ENCODE measurements at places on chromosomes 3 and 15.

- DNase-seq, result peak; percentile 47
These were observed 4.9 kb downstream of the PRRT3 start for GRCh38 chr3:9947025-9947995.

DNA sequence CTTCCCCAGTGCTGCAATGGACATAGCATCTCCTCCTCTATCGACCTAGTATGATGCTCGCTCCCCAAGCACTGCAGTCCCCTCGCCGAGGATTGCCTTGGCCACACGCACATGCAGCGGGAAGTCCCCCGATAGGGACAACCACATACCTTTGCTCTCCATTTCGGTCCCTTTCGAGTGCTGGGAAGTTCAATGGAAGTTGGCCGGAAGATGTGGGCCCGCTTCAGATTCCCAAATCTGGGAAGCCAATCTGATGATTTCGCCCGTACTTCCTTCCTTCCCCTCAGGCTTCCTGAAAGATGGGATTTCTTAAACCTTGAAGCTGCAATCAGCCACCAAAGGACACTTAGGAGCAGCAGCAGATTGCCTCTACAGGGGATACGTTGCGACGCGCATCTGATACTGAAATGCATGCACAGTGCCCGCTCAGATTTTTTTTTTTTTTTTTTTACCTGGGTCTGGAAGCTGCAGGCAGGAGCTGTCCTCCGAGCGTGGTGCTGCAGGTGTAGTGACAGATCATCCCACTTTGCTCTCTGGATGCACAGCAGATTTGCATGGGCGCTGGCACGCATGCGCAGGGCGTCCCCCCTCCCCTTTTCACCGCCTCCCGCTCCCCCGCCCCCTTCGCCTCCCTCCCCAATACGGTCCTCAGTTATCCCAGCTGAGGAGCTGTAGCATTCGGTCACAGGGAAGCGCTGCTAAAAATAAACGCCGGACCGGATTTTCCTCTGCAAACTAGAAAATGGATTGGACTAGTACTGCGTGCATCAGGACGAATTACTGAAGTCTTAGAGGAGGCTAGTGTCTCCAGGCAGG, at the start of gene FGF12:
FGF12 (minus strand) TSS at position 510 of the 816 bp plus-strand sequence.
- DNase-seq, result peak; percentile 20

DNA sequence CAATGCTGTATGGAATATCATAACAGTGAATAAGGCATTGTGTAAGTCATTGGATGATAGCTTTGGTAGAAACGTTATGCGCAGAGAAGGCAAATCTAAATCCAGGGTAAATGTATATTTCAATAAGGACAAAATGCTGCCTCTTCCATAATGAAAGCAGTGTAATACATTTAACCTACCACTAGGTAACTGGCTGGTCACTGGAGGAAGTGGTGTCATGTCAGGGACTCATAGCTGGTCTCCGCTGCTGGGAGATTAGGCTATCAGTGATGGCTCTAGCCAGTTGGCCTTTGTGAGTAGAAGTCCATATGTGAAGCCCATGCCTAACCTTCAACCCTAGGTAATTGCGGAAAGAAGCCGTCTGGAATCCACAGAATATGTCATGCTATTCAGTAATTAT, 140.9 kb downstream of the NLGN1 start:
- no peak for DNase-seq

DNA sequence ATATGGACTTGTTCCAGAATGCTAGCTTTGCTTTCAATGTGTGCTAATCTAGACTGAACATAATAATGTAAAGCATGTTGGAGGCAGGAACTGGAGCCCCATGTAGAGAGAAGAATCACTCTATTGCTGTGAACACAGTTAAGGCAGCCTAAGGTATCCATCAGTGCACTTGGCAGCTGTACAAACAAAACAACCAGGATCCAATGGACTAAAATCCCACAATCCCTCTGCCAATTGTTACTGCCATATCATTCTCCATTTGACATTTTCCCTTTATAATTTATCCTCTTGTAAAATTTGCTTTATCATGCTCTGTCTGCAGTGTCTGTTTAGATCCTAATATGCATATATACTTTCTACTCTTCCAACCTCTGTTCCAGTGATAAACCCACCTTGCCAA, 756.8 kb upstream of the LMCD1 start:
- peak; percentile 3 for DNase-seq

- DNase-seq, result no peak
These were observed 449.7 kb upstream of the ALCAM start for GRCh38 chr3:104916971-104917370.

DNA sequence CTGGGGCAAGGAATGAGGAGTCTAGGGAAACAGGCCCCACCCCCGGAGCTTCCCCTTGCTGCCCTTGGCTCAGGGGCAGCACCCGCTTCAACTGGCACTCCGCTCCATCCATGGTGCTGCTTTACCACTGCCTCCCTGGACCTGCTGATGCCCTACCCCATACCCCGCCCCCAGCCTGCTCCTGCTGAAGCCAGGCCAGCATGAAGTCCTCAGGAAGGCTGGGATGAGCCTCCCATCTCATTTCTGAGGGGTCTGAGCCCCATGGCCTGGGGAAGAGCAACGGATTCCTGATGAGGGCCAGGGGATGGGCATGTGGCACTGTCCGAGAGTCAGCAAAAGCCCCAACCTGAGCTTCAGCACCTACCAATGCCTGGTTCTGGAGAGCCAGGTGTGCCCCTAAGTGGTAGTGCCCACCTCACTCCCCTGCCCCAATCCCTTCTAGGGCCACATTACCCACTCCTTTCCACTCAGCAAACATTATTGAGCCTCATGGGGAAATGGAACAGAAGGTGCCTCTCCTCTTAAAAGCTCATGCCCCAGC, 21.0 kb downstream of the SEC61A1 start:
- DNase-seq, result no peak

- peak; percentile 29 for DNase-seq
These were observed 16.7 kb downstream of the KCNMB3 start for GRCh38 chr3:179234199-179234598.

- no peak for DNase-seq
These were observed 237.4 kb upstream of the NR2F2 start for GRCh38 chr15:96093063-96093462.

- no peak for DNase-seq
These were observed 297.3 kb upstream of the UBE2E1 start for GRCh38 chr3:23508464-23508863.

- DNase-seq, result peak; percentile 25
These were observed 149.6 kb downstream of the CHDH start for GRCh38 chr3:53696401-53697172.

- DNase-seq, result no peak
These were observed 45.9 kb downstream of the CHDH start for GRCh38 chr3:53800041-53800906.

DNA sequence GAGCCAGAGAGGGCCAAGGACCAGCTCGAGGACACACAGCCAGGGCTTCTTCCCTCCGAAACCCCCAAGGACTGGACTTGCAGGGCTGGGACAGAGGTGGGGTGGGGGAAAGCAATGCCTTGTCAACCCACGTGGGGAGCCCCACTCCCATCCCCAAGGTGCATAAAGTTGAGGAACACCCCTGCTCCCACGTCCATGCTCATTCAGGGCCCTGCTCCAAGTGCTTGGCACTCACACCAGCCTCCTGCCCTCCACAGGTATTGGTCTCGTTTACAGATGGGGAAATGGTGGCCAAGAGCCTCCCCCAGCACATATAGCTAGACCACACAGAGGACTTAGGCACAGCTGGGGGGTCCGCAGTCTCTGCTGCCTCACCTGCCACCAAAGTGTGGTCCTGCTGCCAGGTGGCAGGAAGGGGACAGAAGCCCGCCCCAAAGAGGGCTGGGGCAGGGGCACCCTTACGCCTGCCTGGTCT, 50.5 kb upstream of the CSPG4 start:
- DNase-seq, result no peak

GRCh38 chr3:127822682-127823425, 539 bp upstream of the MGLL start:
- peak; percentile 3 for DNase-seq

- DNase-seq, result no peak
These were observed 45.3 kb downstream of the SEMA3G start for GRCh38 chr3:52399593-52399992.

- DNase-seq, result no peak
These were observed 52.2 kb downstream of the DNASE1L3 start for GRCh38 chr3:58158442-58159153.

- peak; percentile 70 for DNase-seq
These were observed 21.3 kb downstream of the DUT start for GRCh38 chr15:48352474-48353072.

- peak; percentile 6 for DNase-seq
These were observed 84.1 kb downstream of the ST6GAL1 start for GRCh38 chr3:187014417-187014864.

DNA sequence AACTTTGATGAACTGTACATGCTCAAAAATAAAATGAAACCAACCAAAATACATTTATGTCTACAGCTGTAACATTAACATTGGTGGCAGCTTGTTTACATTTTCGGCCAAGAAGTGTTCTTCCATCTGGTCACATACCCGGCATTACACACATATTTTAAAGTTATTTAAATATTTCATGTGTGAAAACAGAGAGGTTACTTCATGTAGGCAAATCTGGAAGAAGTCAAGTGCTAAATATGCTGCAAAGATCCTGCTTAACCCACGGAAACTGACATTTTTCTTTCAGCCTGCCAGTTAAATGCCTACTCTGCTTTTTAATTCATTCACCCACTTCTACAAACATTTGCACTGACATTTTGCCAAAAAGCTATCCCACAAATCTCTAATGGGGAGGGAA, 69.7 kb downstream of the MB21D2 start:
- DNase-seq, result peak; percentile 78

DNA sequence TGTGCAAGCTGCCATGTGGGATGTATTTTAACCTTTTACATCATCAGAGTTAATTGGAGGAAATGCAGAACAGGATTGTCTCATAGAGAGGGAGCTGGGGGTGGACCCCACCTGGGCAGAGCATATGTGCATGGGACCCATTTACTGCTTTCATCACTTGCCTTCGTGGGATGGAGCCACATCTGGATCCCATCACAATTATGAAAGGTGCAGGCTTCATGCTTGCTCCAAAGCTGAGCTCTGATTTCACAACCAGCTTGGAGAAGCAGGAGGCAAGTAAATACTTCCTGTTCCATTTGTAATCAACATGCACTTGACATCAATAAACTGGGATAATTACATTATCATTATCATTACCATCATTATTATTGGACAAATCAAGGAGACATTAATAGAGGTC, 161.9 kb downstream of the ALDH1A2 start:
- no peak for DNase-seq

- peak; percentile 81 for DNase-seq
These were observed at the start of the genes BBS4 and HIGD2B for GRCh38 chr15:72685925-72686794. Gene BBS4 (plus strand): TSS chr15:72686207. CDS start chr15:72686228, 21 bp downstream. Gene HIGD2B (minus strand): TSS chr15:72686182. CDS start chr15:72676374, 9,808 bp downstream.

DNA sequence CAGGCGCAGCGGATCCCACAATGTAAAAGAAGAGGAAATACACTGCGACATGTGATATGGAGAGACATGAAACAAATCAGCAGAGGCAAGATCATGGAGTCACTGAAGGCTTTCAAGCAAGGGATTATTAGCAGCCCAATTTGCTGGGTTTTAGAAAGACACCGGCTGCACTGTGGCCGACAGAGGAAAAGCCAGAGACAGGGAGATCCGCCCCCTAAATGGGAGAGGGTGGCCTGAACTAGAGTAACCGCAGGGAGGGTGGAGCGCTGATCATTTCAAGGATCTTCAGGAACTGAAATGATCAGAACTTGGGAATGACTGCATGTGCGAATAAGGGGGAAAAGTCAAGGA, 612 bp upstream of the C15orf40 start:
- peak; percentile 23 for DNase-seq

DNA sequence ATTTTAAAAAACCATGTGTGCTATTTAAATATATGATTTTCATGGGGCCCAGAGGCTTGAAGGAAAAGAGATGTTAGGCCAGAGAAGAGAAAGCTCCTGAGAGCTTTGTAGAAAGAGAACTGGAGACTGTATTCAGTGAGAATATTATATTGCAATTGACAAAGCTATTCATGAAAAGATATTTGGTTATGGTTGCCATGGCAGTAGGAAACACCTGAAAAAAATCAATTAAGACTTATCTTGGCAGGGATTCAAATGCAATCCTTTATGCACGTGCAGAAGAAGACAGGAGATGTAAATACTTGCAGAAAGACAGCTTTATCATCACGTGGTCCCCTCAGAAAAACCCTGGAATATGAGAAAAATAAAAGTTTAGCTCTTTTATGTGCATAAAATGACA, 636.0 kb upstream of the TBL1XR1 start:
- no peak for DNase-seq

DNA sequence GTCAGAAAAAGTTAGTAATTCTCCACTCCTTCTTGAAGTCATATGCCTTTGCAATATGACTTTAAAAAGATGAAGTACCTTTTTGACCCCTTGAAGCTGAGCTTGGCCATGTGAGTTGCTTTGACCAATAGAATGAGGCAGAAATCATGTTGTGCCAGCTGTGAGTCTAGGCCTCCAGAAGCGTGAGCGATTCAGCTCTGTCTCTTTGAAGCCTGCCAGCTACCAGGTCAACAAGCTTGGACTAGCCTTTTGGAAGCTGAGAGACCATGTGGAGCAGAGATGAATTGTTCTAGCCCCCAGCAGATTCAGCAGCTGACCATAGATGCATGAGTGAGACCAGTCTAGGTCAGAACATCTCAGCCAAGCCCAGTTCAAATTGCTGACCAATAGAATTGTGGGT, 69.8 kb upstream of the EOMES start:
- DNase-seq, result no peak

DNA sequence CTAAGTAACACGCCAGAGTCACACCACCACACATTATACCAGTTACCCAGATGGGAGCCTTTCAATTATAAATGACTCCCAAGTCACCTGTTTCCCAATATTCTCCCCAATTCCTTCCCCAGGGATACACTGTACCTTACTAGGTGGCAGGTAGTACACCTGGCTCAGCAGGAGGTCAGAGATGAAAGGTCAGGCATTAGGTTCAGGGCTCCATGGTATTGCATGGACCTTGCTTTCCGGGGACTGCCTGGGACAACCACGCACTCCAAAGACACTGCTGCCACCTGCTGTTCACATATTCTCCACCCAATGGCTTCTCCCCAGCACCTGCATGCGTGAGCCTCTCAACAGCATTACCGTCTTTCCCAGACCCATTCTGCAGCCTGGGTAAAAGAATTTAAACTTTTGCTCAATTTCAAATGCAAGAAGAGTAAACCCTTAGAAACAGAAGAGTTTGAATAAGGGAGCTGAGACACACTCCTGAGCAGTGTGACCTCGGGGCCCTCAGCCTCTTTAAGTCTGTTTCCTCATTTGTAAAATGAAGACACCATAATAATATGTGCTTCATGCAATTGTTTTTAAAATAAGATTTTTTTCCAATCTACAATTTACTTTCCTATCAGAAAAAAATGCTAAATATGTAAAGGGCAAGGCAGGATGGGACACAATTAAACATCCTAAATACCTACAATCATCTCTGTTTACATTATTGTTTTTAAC, 28.0 kb upstream of the LACTB start:
- DNase-seq, result peak; percentile 75

- no peak for DNase-seq
These were observed 15.0 kb upstream of the PSMD6 start for GRCh38 chr3:64038253-64038767.

- no peak for DNase-seq
These were observed 9.7 kb upstream of the AHSG start for GRCh38 chr3:186603159-186603558.

- DNase-seq, result peak; percentile 53
These were observed 82.6 kb downstream of the CEMIP start for GRCh38 chr15:80861731-80862170.
